ENCODE measurements at places on chromosomes 5 and 9. TPM values are rescaled to one million over a fixed set of nuclear protein-coding genes. Genes with fewer than 3 reads are reported as not detected.
A peak's percentile ranks its signal among the peaks of the same experiment; 100 is the strongest.

DNA sequence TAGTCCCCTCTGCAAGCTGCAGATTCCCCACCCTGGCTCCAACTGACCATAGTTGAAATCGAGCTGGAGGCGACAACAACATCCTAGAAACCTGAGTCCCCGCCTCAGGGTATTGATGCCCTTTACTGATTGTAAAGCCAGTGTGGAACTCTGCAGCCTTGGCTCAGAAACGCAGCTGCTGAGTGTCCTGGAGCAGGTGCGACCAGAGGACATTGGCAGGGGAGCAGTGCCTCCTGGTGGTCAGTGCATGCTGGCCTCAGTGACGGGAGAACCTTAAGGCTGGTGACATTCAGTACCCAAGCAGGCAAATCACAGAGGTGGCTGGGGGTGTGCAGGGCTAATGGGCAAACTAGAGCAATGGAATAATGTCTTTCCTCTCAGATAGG lies 20.4 kb upstream of the ZNF354B start:
- peak; percentile 71 for DNase-seq

CTXN3 gene
- not detected for total RNA-seq

CORO2A gene
- 9.9 TPM for total RNA-seq

CYFIP2 gene
- 319 TPM for total RNA-seq

CLTA gene
- 139 TPM for total RNA-seq

SLC25A2 gene
- total RNA-seq: 0.19 TPM

DNA sequence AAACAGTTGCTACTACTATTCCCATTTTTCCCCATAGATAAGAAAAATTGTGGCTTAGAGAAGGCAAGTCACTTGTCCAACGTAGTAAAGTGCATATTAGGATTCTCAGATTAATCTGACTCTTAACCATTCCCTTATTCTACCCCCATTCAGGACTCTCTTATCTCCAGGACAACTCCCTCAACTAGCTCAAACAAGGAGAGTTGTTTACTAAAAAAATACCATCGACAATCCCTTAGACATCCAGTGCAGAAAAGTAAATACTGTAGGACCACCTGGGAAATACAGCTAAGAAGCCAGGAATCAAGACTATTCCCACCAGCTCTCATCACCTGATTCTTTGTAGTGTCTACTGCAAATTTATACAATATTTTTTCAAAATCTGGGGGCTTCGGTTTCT lies 9.4 kb upstream of the GRAMD2B start:
- DNase-seq: no peak

DNA sequence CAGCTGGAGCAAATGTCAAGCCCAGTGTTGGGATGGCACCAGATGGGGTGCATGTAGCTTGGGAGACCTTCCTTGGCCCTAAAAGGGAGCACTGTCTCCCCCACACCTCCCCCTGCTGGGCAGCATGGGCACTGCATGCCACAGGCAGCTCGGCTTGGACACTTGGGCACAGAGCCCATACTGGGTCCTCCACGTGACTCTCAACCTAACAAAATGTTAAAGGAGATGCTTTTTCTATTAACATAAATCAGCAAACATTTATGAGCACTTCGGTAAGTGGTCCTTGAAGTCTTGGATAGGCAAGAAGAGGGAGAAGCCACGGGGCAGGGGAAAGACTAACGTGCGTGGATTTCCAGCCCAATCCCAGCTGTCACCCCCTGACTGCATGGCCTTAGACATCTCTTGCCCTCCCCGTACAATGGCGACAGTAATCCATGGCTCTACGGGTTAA lies 23.9 kb upstream of the MAPK9 start:
- peak; percentile 82 for DNase-seq

DNA sequence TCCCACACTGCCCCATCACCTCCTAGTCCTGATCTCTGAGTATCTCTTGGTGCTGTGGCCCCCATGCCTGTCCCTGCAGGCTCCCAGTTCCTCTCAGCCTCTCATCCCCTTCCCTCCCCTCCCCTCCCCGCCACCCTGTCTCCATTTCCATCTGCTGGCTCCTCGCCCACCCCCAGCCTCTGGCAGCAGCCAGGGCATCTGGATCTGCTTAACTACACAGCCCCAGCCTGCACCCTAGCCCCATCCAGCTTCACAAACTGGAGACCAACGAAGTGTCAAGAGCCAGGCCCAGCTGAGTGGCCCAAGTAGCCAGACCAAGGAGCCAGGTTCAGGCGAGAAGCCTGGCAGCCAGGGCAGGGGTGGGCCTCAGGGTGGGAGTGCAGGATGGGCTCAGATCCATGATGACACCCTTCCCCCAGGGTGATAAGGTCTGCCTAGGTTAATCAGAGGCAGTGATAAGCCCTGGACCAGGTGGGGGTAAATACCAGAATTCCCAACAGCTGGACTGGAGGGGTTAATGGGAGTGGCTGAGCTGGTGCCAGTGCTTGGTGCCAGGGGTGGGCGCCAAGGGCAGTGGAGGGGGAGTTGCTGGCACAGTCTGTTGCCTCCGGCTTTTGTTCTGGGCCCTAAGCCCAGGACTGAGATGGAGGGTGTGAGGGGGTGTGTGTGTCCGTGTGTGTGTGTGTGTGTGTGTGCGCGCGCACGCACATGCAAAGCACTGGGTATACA lies 2.5 kb downstream of the IL11RA start:
- DNase-seq: no peak

DNA sequence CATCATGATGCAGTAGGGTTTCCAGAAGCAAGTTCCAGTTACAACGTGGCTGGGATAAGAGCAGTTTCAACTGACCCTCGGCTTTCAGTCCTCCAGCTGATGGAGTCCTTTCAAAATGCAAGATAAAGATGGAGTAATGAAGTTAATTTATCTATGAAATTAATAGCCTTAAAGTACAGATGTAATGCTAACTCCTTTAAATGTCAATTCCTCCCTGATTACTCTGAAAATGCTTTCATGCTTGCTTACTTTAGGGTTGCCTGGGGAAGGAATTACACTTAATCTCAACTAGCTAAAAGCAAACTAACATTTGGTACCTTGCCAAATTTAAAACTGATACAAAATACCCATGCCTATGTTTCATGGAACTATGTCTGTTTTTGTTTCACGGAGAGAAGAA lies 178.4 kb downstream of the KIAA0825 start:
- no peak for DNase-seq

YIPF5 gene
- total RNA-seq: 41.4 TPM

PNPLA7 gene
- 4.0 TPM for total RNA-seq

DNA sequence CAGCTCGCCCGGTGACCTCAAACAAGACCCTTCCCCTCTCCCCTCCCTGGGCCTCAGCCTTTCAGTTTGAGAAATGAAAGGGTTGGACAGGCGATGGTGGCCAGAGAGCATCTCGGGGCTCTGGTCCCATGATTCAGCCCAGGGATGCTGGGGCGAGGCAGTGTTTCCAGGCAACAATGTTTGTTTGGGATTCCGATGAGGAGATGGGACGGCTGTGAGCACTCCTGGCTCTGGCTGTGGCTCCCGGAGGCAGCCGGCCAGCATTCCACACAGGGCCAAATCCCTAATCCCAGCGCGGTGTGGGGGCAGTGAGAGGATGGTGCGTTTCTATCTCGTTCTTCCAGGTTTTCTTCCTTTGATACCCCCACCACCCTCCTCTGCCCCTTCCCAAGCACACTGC lies 66.0 kb downstream of the HMCN2 start:
- DNase-seq: no peak

DNA sequence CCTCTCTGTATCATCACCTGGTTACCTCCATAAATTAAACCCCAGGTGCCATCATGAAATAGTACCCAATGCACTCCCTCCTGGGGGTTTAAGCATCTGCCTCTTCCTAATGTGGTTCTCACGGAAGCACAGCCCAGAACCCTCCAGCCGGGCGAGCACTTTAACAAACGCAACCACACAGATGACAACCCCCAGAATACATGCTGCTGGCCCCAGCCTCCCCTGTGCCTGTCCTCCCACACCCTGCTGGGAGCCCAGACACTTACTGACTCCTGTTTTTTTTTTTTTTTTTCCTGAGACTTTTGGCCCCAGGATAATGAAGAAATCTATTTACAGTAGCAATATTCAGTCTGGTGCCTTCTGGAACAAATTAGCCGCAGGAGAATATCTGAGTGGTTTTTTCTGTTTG lies 50.0 kb upstream of the COL5A1 start:
- no peak for DNase-seq

DNA sequence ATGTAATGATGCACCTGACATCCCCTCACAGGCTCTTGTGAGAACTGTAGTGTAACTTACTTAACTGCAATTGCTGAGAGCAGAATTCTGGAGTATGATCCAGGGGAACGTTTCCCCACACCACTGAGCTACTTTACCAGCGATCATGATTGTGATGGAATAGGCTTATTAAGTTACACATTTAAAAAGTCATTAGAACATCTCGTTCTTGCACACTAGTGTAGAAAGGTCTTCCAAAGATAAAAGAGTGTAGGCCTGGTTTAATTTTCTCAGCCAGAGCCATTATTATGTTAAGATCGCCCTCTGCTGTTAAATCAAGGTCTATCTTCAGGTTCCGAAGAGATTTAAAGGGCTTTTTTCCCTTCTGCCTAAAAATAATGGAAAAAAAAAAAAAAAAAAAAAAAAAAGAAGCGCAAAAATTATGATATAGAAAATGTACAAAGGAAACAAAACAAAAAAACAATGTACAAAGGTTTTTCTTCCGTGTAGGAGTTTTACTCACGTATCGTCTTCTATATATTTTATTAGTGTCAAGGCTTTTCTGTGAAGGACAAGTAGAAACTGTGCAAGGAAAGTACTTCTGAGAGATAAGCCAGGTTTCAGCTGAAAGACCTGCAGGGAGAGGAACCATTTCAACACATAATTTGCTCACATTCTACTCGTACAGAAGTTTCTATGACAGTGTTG lies 18.6 kb upstream of the MOB3B start:
- DNase-seq: no peak

- DNase-seq: no peak
Measured at GRCh38 chr9:131591845-131592208, 46.5 kb downstream of the PRRT1B start.

- DNase-seq: no peak
Measured at GRCh38 chr5:149221731-149222342, 49.8 kb upstream of the AFAP1L1 start.

GRCh38 chr9:3956081-3956671 lies 343.7 kb downstream of the GLIS3 start:
- no peak for DNase-seq

LHX6 gene
- total RNA-seq: not detected

ZNF462 gene
- total RNA-seq: 0.64 TPM

- no peak for DNase-seq
Measured at GRCh38 chr5:77876862-77877502, 100.8 kb upstream of the TBCA start.

LCN15 gene
- total RNA-seq: not detected

GRCh38 chr5:79436821-79437220 lies 77.1 kb downstream of the HOMER1 start:
- no peak for DNase-seq

DNA sequence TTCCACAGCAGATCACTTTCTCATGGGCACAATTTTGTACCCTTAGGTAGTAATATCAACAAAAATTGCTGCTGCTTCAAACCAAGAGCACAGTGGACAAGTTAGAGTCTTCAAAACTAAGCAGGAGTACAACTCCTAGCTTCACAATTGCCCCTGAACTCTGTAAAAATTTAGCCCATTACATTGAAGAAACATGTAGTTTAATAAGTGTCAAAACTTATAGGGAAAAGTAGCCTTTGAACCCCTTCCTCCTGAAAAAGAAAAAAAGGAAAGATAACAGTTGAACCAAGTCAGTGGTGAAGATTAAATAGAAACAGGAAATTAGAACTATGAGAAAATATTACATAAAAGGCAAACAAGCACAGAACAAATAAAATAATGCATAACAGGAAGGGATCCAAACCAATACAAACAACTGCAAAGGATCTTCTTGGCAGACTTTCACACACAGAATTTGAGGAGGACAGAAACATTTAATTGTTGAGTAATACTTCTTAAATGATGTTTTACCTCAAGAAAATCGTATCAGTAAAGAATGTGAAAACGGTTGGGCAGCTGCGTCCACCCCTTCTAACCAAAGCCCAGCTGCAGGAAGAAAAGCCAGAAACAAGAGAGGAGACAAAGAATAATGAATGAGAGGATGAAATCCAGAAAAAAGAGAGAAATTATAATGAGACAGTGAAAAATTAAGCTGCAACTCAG lies 636.0 kb downstream of the NR2F1-AS1 start:
- DNase-seq: no peak

DNA sequence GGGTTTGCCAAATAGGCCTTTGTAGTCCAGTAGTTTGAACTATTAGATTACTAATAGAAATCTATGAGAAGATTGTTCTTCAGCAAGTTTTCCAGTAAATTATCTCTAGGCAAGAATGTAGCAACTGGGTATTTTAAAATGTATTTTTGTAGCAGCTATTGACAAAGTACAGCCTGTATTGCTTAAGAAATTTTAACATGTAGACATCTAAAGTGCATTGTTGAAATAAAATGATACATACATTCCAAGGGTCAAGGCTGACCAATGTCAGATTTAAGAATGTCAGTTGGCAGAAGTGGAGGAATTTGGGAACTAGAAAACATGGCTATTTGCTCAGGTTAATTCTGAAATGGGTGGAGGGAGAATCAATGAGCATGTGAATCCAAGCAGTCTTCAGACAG lies 57.5 kb upstream of the ZSWIM6 start:
- DNase-seq: no peak

- DNase-seq: no peak
Measured at GRCh38 chr9:16320338-16320902, 550.0 kb downstream of the BNC2 start.

- DNase-seq: no peak
Measured at GRCh38 chr5:42858031-42858643, 46.4 kb upstream of the SELENOP start.

- no peak for DNase-seq
Measured at GRCh38 chr5:167850911-167851310, 440.5 kb upstream of the WWC1 start.
